ENCODE measurements at places on chromosomes 7 and 10.

DNA sequence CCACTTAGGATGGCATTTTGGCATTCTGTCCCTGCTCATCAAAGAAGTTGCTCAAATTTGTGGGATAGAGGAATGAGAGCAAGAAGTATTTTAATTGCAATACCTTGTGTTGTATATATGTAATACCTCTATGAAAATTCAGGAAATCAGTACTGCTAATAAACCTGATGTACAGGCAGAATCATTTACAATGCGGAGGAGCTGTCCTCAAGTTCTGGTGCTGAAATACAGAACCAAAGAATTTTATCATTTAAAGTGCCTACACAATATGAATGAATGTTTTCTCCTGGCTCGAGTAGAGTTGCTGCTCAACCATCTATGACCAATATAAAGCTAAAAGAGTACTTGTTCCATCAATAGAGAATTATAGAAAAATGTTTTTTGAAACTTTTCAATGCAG, 305.8 kb downstream of the PLXNA4 start:
- no peak for DNase-seq

DNA sequence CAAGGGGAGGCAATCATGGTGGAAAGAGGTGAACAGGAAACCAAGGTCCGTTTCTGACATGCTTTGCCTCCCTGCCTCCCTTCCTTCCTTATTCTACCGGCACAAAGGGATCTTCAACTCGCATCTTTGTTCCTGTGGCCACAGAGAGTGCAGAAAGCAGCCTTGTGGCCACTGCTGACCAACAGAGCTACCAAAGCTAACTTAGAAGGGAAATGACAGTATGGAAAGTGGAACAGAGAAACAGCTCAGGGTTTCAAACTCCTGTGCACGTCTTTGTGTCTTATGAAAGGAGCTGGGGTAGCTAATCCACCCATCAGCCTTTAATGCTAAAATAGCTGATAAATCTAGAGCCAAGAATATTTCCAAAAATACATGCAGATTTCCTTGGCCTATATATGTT, 588.0 kb downstream of the SORCS1 start:
- DNase-seq, result no peak

DNA sequence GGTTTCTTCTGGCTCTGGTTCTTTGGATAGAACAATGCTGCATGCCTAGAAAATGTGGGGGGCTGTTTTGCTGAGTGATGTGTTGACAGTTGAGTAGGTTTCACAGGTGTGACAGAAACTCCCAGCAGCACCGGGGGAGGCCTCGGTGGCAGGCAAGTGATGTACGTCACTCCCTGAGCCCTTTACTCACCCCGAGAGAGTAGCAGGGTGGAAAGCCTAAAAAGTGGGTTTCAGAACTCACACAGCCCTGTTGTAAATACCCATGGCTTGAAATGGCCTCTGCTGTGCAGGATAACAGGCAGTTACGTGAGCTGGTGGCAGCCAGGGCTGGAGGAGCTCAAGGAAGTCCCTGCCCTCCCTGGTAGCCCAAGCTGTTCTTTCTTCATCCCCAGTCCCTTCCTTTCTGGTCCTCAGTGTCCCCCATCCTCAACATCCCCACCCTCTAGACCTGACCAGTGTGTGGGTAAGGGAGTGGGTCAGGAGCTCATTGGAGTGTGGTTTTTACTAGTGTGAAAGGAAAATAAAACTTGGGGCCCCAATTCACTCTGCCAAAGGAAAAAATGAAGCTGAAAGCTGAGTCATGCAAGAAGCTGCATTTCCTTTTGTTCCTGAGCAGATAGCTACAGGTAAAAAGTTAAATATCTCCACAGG, 258.1 kb downstream of the STK31 start:
- DNase-seq, result no peak

DNA sequence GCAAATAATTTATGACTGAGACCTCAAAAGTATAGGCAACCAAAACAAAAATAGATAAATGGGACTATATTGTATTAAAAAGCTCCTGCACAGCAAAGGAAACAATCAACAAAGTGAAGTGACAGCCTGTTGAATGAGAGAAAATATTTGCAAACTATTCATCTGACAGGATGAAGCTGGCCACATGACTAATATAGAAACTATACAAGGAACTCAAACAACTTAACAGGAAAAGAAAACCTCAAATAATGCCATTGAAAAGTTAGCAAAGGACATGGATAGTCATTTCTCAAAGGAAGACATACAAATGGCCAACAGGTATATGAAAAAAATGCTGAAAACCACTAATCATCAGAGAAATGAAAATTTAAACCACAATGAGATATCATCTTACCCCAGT, 245.1 kb downstream of the STK31 start:
- DNase-seq, result no peak

DNA sequence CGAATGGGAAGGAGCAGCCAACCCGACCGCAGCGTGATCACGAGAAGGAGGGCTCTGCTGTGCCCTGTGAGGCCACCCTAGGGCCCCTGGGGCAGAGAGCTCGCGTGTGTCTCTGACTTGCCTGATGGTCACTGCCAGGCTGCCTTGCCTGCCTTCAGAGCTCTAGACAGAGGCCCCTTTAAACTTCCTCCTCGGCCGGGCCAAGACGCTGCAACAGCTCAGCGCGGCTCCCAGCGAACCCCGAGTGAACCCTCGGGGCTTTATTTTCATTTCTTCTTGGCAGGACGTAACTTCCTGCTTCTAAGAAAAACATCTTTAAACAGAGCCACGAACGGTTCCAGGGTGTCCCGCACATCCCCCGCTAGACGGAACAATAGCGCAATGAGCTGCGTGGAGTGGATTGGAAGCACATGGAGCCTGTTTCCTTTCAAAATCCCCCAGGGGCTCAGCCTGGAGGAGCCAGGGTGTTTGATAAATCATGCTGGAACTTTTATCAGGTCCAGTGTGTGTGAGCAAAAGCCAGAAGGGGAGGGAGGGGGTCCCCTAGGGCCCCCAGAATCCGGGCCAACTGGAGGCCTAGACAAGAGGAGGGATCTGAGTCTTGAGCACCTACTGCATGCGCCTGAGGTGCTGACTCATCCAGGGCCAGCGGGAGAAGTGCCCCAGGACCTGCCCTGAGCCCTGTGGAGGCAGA, 134.1 kb upstream of the GDF10 start:
- no peak for DNase-seq

GRCh38 chr7:19051767-19052375, 65.6 kb downstream of the TWIST1 start:
- peak; percentile 10 for DNase-seq

- DNase-seq, result no peak
These were observed 20.0 kb downstream of the RBM28 start for GRCh38 chr7:128323459-128324367.

DNA sequence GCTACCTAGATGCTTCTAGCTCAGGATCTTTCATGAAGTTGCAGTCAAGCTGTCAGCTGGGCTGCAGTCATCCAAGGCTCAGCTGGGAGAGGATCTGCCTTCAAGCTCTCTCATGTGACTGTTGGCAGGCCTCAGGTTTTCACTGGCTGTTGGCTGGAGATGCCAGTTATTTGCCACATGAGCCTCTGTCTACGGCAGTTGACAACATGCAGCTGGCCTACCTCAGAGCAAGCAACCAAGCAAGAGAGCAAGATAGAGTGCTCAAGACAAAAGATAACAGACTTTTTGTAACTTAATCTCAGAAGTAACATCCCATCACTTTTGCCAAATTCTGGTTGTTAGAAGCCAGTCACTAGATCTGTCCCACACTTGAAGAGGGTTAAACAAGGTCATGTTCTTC, 125.8 kb downstream of the TPST1 start:
- no peak for DNase-seq

- no peak for DNase-seq
These were observed 103.5 kb upstream of the RET start for GRCh38 chr10:42973411-42973810.

Measured in NCI-H2081 (cell line).